ENCODE measurements at places on chromosomes 6 and 20.

GRCh38 chr6:160891690-160892089 lies 99.9 kb upstream of the MAP3K4 start:
- peak; percentile 3 for DNase-seq

GRCh38 chr6:83198486-83199172 lies 5.5 kb downstream of the RWDD2A start:
- DNase-seq, result no peak

GRCh38 chr20:29318871-29319461 lies 1938.5 kb upstream of the DEFB115 start:
- no peak for DNase-seq

DNA sequence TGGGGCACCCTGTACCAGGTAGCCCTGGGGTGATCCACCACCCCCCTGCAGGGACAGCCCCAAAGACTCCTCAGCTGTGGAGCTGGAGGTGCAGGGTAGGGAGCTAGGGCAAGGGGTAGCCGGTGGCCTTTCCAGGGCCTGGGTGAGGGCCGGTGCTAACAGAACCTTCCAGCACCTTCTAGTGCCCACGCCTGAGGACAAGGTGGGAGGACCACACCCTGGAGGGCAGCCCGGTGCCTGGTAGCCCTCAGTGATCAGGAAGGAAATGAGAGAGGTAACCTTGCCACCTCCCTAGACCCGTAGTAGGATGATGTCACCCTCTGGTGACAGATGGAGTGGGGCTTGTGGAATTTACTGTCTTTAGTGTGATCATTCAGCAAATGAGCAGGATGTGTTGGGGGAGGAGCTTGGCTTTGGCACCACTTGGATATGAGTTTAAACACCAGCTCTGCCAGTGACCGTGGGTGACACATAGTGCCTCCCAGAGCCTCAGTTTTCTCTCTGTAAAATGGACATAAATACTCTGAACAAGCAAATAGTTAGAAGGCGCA lies 187.7 kb downstream of the NFATC2 start:
- no peak for DNase-seq

- DNase-seq, result no peak
Observed at GRCh38 chr6:13513626-13514502, 26.5 kb upstream of the GFOD1 start.

DNA sequence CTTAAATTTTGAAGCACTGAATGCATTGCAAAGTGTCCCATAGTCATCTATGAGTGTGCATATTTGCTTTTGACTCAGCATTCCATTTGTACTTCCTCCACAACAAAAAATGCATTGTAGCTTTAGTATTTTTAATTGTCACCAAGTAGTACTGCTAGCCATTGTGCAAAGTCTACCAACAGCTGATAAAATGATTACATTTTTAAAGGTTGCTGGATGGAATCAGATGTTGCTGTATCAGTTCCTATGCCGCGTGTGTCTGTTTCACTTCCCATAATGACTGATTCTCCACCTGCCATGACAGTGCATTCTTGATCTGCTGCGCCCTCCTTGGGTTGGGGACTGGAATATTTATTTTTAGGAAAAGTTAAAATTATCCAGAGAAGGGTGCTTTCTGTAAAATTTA lies 41.2 kb downstream of the SLX4IP start:
- no peak for DNase-seq

DNA sequence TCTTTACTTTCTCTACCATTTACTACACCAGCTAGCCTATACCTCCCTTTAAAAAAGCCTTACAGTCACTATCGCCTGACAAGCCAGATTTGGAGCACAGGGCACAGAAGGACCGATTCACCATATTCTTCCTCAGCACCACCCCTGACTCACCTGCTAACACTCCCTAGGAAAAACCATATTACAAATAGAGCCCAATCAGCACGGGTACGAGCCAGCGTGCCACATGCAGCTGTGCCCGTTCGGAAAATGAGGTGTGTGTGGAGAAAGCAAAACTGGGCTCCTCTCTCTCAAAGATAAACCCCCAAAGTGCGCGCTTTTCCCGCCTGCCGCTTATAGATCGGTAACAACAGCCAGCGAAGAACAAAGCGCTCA lies 1.2 kb downstream of the SYNCRIP start:
- DNase-seq, result no peak

DNA sequence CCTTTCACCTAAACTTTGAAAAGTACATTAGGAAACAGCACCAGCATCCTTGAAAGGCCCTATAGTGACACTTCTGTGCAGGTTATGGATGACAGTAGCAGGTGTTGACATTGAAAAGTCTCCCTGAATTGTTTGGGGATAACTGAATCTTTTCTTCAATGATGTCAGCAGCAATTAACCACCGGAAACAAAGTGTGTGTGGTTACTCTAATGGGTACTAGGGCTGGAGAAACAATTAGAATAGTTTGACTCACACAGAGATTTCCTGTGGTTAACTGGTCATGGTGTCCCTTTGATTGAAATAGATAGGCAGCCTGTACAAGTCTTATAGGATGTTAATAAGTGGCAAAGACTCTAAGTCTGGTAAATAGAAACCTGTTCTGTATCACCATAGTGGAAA lies 189.1 kb downstream of the TBX18 start:
- DNase-seq, result no peak

- DNase-seq, result no peak
Observed at GRCh38 chr6:75089151-75089897, 116.5 kb downstream of the COL12A1 start.

- DNase-seq, result no peak
Observed at GRCh38 chr6:129946439-129947140, 71.8 kb upstream of the L3MBTL3 start.

Data from fibroblast of villous mesenchyme (primary cell).